ENCODE measurements at places on chromosomes 13 and 19. TPM values are rescaled to one million over a fixed set of nuclear protein-coding genes. Genes with fewer than 3 reads are reported as not detected.

DCT gene
- polyA plus RNA-seq: 0.04 TPM

TSHZ3 gene
- polyA plus RNA-seq: 0.65 TPM

ZNF730 gene
- polyA plus RNA-seq: not detected

NLRP11 gene
- not detected for polyA plus RNA-seq

HSD11B1L gene
- polyA plus RNA-seq: 11.7 TPM

MAP3K10 gene
- polyA plus RNA-seq: 10.7 TPM

NACC1 gene
- 63.4 TPM for polyA plus RNA-seq

SIAH3 gene
- not detected for polyA plus RNA-seq

SHISA2 gene
- 3.2 TPM for polyA plus RNA-seq

ELAVL3 gene
- polyA plus RNA-seq: 0.03 TPM

NLRP5 gene
- polyA plus RNA-seq: not detected

RASIP1 gene
- 3.9 TPM for polyA plus RNA-seq

KCTD4 gene
- polyA plus RNA-seq: not detected

ADGRE1 gene
- polyA plus RNA-seq: 0.04 TPM

NCCRP1 gene
- not detected for polyA plus RNA-seq

PLK5 gene
- not detected for polyA plus RNA-seq

TSSK6 gene
- polyA plus RNA-seq: 1.4 TPM

S1PR5 gene
- 0.12 TPM for polyA plus RNA-seq

RUBCNL gene
- polyA plus RNA-seq: 0.09 TPM

ZNF557 gene
- 1.3 TPM for polyA plus RNA-seq

DMKN gene
- 0.21 TPM for polyA plus RNA-seq

GARIN5A gene
- 1.3 TPM for polyA plus RNA-seq

KLF1 gene
- not detected for polyA plus RNA-seq

OR10H1 gene
- not detected for polyA plus RNA-seq

TEX26 gene
- polyA plus RNA-seq: 0.04 TPM

CGB3 gene
- polyA plus RNA-seq: not detected
